ELR (cell line): ENCODE measurements at places on chromosomes 11 and 22.

- no peak for DNase-seq
Measured at GRCh38 chr11:60947700-60948099, 4.3 kb downstream of the SLC15A3 start.

DNA sequence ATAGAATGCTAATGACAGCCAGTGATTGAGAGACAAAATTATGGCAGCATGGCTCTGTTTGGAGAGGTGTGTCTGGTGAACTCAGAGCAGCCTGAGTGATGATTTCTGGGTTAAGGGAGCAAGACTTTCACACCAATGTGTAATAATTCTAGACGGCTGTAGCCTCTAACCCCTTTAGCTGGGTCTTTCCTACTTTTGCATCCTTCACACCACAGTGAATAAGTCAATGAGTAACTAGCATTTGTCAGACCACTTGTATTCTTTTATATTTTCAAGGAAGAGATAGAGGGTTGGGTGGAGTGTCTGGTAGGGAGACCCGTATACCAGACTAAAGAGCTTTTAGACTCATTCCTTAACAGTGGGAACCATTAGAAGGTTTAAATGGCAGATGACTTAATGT lies 50.4 kb downstream of the ATXN10 start:
- DNase-seq, result no peak

DNA sequence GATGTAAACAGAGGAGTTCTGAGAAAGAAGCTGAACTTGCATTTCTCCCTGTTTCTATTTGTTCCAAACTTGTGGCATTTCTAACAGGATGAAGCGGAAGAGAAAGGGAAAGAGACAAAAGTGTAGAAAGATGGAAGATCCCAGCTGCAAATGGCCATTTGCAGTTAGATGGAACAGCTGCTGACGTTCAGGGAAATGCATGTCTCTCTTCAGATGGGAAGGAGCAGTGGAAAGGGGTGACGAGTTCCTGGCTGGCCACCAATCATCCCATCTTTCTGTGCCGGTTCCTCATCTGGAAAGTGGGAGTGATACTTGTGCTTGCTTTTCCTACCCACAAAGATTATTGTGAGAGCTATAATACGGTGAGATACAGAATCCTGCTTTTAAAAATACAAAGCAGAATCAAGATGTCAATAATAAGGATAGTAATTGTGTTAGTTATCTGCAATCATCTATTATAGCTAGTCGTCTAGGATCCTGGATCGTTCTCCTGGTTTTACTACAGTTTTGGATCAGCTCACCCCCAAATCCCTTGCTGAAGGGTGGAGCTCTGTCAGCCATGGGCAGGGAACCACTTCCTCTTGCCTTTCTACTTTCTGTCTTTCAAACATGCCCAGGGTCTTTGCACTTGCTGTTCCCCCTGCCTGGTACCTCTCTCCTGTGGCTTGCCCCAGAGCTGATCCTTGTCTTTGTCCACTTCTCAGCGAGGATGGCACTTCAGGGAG lies 1.2 kb upstream of the TIMP3 start:
- DNase-seq, result no peak

DNA sequence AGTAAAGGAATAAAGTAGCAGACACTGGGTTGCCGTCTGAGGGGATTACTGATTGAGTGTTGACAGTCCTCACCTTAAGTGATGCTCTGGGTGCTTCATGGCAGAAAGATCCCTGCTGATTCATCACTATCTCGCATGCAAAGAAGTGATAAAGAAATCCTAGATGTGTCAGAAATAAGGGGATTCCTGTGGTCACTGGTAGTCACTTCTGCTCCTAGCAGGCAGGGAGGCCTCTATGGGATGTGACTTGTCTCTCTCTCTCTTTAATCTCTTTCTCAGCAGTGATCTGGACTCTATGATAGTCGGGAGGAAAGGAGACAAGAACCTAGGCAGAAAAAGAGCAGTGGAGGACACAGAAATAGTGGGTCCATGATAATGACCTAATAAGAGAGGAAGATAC lies 30.9 kb upstream of the OR56A1 start:
- peak; percentile 4 for DNase-seq

DNA sequence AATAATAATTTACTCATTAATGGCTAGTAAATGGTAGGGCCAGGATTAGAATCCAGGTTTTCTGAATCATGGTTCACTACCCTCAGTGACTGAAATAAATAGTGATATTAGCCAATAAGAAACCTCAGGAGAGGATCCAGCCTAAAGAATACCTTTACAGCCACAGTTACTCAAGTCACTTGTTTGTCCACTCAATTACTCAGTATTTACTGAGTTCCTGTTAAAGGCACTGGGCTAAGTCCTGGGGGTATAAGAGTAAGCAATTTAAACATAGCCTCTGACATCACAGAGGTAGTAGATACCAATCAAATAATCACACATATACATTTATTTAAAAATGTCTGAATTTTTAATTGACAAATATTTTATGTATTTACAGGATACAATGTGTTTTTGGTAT lies 56.8 kb upstream of the GAB2 start:
- no peak for DNase-seq

DNA sequence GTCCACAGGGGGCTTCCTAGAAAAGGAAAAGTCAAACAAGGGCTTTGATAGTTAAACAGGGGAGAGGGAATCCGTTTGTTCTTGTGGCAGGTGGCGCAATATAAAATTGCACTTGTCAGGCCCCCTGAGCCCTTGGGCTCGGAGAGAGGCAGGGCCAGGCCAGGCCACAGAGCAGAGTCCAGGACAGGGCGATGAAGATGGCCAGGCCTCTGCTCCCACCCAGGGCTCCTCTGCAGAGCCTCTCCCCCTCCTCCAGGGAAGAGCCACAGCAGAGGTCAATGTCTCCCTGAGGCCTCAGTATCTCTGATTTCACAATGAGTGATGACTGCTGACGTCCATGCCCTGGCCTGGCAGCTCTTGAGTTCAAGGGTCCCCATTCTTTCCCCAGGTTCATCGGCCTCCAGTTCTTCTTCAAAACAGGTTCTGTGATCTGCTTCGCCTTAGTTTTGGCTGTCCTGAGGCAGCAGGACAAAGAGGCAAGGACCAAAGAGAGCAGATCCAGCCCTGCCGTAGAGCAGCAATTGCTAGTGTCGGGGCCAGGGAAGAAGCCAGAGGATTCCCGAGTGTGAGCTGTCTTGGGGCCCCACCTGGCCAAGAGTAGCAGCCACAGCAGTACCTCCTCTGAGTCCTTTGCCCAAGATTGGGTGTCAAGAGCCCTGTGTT lies 36.4 kb upstream of the TPBGL start:
- DNase-seq, result no peak

GRCh38 chr11:104451197-104451893 lies 287.4 kb upstream of the PDGFD start:
- no peak for DNase-seq
